Cortex of kidney (tissue), 1 donor: ENCODE measurements at places on chromosomes 12 and 14.

- no peak for DNase-seq
Observed at GRCh38 chr12:106137530-106138356, 1.0 kb downstream of the NUAK1 start.

DNA sequence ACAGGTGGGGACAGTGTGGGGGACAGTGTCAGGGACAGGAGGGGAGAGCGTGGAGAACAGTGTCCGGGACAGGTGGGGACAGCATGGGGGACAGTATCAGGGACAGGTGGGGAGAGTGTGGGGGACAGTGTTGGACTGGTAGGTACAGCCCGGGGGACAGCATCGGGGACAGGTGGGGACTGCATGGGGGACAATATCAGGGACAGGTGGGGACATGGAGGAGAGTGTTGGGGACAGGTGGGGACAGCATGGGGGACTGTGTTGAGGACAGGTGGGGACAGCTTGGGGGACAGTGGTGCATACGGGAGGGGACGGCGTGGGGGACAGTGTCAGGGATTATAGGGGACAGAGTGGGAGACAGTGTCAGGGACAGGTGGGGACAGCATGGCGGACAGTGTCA, 212.3 kb downstream of the TMEM121 start:
- no peak for DNase-seq

DNA sequence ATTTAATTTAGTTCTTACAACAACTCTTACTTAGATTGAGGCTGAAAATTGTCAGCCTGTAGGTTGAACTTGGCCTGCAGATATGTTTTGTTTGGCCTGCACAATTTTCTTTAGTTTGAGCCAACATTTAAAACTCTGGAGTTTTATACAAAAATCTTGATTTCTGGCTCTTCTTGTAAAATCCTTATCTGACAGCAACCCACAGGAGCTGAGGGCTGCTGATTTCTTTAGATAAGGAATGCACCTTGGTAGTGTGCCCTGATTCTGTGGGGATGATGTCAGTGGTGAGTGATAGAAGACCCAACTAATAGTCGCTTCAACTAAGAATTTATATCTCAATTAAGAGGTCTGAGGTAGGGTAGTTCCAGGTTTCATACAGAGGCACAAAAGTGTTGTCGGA, 49.5 kb downstream of the SOCS2 start:
- DNase-seq = no peak

DNA sequence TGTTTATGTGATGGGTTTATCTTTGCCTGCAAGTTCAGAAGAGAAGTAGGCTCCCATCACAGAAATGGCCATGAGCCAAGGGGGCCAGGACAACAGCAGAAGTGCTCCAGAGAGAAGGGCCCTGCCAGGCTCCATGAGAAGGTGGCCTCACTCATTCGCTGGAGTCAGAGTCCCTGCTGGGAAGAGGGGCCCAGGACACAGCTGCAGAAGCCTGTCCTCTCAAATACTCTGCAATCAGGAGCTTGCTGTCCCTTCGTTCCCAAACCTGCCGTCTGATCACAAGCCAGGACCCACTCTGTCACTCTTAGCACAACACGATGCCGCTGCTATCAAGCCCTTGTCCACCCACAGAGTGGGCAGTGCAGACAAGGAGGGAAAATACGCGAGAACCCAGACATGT, 306.2 kb upstream of the FKBP4 start:
- no peak for DNase-seq

- no peak for DNase-seq
Observed at GRCh38 chr12:5678176-5678575, 246.3 kb downstream of the NTF3 start.

DNA sequence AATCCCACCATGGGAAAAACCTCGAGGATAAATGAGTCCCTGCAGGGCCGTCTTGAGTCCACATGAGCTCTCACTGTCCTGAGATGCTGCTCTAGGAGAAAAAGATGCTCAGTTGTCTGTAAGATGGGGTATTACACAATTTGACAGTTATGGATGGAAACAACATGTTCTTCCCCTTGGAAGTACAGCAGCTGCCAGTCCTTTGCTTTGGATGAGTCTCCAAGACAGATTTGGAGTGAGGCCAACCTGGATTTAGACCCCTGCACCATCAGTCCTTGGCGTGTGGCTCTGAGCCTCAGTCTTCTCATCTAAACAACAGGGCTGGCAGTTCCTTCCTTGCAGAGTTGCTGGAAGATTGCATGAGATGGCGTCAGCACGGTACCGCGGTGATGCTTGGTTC, 309.1 kb upstream of the FKBP4 start:
- DNase-seq = no peak

DNA sequence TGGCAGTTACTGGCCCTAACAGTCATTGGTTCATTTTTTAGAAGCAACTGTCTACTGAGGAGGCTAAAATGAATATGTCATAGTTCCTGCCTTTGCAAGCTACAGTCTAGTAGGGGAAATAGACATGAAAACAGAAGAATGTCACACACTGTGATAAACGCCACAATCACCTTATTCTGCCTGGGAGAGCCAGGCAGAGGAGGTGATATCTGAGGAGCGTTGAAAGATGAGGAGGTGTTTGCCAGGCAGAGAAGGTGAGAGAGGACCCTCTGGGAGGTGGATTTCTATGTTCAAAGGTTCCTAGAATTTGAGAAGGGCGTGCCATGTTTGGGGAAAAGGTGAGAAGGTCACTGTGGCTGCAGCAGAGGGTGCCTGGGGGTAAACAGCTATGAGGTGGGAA, 185.7 kb downstream of the PAX9 start:
- no peak for DNase-seq

DNA sequence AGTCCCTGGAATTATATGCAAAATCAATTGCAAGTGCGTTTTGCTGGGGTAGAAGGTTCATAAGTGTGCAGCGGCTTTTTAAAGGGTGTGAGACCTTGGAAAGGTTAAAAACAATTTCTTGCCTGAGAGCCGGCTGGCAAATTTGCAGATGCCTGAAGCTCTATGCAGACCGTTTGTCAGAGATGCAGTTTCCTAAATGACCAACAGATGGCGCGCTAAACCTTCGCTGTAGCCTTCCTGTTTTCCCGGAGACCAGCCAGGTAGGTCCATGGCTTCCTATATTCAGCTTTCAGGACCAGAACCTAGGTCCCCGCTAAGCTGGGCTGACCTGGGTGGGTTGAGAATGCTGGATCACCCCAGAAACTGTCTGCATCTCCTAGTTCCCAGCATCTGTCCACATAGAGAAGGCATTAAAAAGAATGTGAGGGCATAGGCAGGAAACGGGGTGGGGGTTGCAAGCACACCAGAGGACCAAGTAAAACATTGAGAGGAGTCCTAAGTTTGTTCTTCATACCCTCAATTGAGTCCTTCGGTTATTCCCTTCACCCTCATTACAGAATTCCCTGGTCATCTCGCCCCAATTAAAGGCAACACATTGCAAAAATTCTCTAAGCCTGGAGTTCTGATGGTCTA, 5.7 kb upstream of the NOS1 start:
- no peak for DNase-seq

GRCh38 chr14:103143506-103143905, 20.2 kb downstream of the TNFAIP2 start:
- DNase-seq = no peak
